ENCODE measurements at places on chromosomes 2 and 18. TPM values are rescaled to one million over a fixed set of nuclear protein-coding genes. Genes with fewer than 3 reads are reported as not detected.

Gene MYCN
- total RNA-seq: 7.3 TPM

Gene PROKR1
- total RNA-seq: 1.0 TPM

Gene KCTD18
- total RNA-seq: 21.4 TPM

Gene SERPINB13
- 17.5 TPM for total RNA-seq

Gene ZAP70
- total RNA-seq: 3.7 TPM

Gene ABCG5
- total RNA-seq: not detected

Gene IGFBP5
- 499 TPM for total RNA-seq

Gene MRPL30
- total RNA-seq: 53.2 TPM

Gene DRC1
- total RNA-seq: not detected

Gene SPR
- 8.4 TPM for total RNA-seq

Gene ALKAL2
- 2.3 TPM for total RNA-seq

Gene MAP2
- total RNA-seq: 11.5 TPM

Gene GKN2
- not detected for total RNA-seq

Gene SP9
- 1.4 TPM for total RNA-seq

Gene TEKT4
- not detected for total RNA-seq

Gene LOXL3
- total RNA-seq: 11.2 TPM

Gene TXNDC2
- total RNA-seq: not detected

Gene TBC1D8
- total RNA-seq: 32.4 TPM

Gene CFAP53
- total RNA-seq: 0.31 TPM

Gene LTBP1
- 167 TPM for total RNA-seq

Data from tongue (tissue), 3 donors.